ENCODE measurements at places on chromosomes 3 and 15. TPM values are rescaled to one million over a fixed set of nuclear protein-coding genes. Genes with fewer than 3 reads are reported as not detected.

DNA sequence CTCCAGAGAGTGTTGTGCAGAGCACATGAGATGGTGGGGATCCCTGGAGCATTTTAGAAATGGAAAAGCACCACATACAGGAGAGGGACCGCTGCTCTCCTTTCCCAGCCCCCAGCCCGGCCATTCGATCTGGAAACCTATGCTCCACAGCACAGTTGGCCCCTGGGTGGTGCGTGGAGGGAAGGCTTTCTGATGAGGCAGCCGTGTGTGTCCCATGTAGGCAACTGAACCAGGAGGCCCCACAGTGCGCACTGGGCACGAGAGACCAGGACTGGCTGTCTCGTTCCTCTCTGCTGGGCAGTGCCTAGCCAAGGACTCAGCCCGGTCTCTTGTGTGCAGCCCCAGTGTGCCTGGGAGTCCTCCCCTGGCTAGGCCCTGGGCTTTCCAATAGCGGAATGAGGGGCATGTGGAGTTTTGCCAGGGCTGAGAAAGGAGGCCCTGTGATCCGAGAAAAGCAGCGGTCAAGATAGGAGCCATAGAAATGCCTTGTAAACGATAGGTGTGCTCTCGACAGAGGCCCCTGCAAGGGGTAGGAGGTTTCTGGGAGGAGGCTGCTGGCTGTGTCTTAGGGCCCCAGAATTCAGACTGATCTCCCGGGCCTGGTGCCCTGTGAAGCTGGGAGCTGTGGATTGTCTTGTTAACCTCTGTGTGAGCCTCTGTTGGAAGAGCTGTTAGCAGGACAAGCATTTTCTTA, 39.0 kb downstream of the CHDH start:
- no peaks in the 10 kb centered on the region for H3K36me3 ChIP-seq
- H3K4me3 ChIP-seq, result no peak overlapping the region
- no peak overlapping the region for H3K27ac ChIP-seq
- no peak for DNase-seq

The FGF12 gene
- 0.97 TPM for total RNA-seq

- H3K36me3 ChIP-seq, result no peaks in the 10 kb centered on the region
- H3K4me3 ChIP-seq, result no peak overlapping the region
- peak overlapping the region; percentile 57 for H3K27ac ChIP-seq
These were observed 225.6 kb upstream of the ATP11B start for GRCh38 chr3:182567700-182568099.

- no peaks in the 10 kb centered on the region for H3K36me3 ChIP-seq
- H3K27ac ChIP-seq, result no peak overlapping the region
- H3K4me1 ChIP-seq, result peaks cover 5% of the 10 kb centered on the region
- no peak for DNase-seq
- H3K27me3 ChIP-seq, result no peaks in the 10 kb centered on the region
These were observed 58.9 kb upstream of the TP63 start for GRCh38 chr3:189572249-189572648.

DNA sequence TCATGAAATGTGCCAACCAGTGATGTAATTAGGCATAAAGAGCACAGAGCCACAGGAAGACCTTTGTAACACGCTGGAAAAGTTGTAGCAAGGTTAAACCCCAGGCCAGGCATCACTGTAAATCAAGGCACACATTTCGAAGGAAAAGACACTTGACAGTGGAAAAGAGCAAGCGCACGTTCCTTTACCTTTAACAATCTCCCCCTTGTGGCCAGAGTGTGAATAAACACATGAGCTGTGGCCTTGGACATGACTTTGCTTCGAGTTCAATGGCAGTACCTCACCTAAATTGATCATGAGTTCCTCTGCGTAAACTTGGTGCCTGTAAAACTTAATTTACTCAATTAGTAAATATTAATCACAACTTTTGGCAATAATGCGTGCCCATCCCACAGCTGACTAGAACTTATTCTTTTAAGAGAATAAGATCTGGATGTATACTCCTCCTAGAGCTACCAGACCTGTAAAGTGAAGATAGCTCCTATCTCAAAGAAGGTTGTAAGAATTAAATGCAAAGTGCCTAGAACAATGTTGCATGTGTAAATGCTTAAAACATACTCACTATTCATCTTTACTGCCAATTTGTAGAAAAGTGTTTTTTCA, 757.0 kb upstream of the NECTIN3 start:
- DNase-seq, result no peak
- H3K27ac ChIP-seq, result no peak overlapping the region
- peaks cover 6% of the 10 kb centered on the region for H3K4me1 ChIP-seq
- H3K27me3 ChIP-seq, result no peaks in the 10 kb centered on the region

GRCh38 chr3:66465587-66465986, 35.2 kb downstream of the LRIG1 start:
- H3K27ac ChIP-seq, result no peak overlapping the region
- peaks cover 2% of the 10 kb centered on the region for H3K4me1 ChIP-seq
- DNase-seq, result no peak
- H3K4me3 ChIP-seq, result no peak overlapping the region
- H3K27me3 ChIP-seq, result peaks cover 27% of the 10 kb centered on the region
- H3K36me3 ChIP-seq, result no peaks in the 10 kb centered on the region

The GNAT1 gene
- total RNA-seq, result 0.27 TPM

DNA sequence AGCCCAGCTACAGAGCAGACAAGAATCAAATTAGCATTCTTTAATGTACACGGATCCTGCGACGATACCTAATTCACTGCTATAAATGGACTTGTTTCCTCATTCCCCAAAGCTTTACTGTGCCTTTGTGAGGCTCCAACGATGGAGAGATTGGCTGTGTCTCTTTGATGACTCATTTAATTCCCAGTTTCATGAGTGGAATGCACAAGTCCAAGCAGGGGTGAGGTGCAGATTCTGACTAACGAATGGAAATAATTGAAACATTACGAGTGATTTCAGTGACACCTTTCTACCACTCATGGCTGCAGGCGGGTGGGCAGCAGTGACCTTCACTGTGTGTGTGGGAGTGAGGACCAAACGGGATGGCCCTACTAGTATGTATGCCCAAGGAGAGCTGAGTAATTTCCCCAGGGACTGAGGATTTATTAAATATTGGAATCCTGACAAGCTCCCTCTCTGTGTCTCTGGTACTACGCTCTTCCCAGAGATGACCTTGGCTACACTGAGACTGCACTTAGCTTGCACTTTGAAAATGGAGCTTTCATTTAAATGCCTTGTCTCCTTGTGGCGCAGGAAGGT, 156.7 kb downstream of the CACNA2D3 start:
- H3K36me3 ChIP-seq, result no peaks in the 10 kb centered on the region
- H3K4me1 ChIP-seq, result no peaks in the 10 kb centered on the region
- no peak overlapping the region for H3K27ac ChIP-seq
- DNase-seq, result no peak

DNA sequence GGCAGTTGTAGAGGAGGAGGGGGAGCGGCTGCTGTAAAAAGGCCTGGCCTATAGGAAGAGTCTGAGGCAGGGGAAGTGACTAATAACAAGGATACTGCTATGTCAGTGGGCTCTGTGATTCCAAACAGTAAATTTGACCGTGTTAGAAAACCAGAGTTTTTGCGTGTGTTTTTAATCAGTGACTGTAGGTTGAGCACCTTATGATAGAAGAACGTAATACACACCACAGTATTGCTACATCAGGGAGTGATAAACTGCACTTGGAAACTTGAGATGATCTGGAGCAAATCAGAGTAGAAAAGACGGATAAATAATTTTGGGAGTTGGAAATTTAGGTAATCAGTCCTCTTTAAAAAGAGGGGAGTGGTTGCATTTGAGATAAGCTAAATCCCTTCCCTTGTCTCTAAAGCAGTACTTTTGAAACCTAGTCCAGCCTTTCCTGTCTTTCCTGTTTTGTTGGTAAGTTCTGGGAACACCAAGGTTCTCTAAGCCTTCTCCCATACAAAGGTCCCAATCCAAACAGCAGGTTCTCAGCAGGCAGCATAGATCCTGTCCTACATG, 130.5 kb upstream of the NR2E3 start:
- no peak for DNase-seq
- no peak overlapping the region for H3K4me3 ChIP-seq
- H3K27ac ChIP-seq, result peak overlapping the region; percentile 86
- H3K27me3 ChIP-seq, result no peaks in the 10 kb centered on the region
- peaks cover 86% of the 10 kb centered on the region for H3K4me1 ChIP-seq
- no peaks in the 10 kb centered on the region for H3K36me3 ChIP-seq

DNA sequence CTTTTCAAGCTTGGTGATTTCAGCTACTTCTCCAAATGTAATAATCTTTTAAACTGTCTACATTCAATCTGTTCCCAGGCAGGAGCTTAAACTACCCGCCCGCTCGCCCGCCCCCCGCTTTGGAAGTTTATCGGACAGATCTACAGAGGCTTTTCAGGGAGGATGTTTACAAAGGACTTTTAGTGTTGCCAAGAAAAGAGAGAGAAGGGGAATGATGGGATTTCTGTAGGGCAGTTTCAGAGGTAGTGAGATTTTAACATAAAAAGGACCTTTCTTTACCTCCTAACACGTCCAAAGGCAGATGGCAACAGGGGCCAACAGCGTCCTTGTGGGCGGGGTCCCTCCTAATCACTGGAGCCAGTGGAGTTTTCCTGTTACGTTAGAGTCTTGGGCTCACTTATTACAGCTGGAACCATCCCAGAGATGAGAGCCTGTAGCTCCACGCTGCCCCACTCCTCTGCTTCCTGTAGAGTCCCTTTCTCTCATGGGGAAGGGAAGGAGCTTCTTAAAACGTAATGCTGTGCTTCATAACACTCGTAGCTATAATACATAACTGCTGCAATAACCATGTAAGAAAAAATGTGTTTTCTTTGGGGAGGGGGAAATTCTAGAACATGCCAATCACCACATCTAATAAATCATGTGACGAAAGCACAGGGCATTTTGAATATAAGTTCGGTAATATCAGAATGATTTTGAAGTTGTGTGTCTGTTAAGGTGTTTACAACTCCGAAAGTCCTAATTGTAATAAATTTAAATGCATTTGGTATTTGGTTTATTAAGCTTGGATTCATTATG, 30.9 kb downstream of the HES1 start:
- H3K27me3 ChIP-seq, result no peaks in the 10 kb centered on the region
- H3K27ac ChIP-seq, result peak overlapping the region; percentile 90
- no peaks in the 10 kb centered on the region for H3K36me3 ChIP-seq
- DNase-seq, result no peak
- peak overlapping the region; percentile 34 for H3K4me3 ChIP-seq

- no peaks in the 10 kb centered on the region for H3K27me3 ChIP-seq
- peaks cover 36% of the 10 kb centered on the region for H3K4me1 ChIP-seq
- H3K27ac ChIP-seq, result peak overlapping the region; percentile 42
- H3K4me3 ChIP-seq, result no peak overlapping the region
These were observed 33.8 kb downstream of the GLCE start for GRCh38 chr15:69194025-69194827.

DNA sequence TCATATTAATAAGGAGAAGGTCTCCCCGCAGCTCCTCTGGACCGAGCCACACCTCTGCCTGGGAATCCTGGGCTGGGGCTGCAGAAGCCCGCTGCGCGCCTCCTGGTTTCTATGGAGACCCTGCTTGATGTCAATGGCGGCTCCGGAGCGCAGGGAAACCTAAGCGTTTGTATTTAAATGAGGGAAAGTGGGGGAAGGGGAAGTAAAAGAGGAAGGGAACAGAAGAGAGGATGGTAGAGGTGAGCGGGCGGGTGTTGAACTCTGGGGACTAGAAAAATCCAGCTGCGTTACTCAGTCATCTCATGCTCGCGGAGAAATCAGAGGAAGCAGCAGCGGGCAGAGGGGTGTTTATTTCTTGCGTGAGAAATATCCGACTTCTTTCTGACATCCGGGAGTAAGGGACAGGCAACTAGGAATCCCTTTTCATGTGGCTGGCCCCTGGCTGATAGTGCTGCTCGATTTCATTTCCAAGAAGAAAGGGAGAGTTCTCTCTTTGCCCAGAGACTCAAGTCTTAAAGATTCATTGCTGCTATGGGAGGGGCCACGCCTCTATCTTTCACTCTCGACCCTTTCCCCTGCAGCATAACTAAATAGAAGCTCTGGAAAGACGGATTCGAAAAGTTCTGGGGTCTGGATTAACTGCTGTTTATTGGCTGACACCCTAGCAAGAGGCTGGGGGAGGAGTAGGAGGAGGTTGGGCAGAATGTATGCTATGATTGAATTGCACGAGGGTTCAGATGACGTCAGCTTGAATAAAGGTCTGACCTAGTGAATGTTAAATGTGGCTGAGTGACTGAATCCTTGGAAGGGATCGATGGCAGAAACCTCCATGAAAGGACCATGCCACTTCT, 110.5 kb upstream of the GAP43 start:
- peaks cover 17% of the 10 kb centered on the region for H3K27me3 ChIP-seq
- no peaks in the 10 kb centered on the region for H3K36me3 ChIP-seq
- peak overlapping the region; percentile 70 for H3K27ac ChIP-seq
- peak overlapping the region; percentile 78 for H3K4me3 ChIP-seq
- H3K4me1 ChIP-seq, result peaks cover 32% of the 10 kb centered on the region

- H3K27me3 ChIP-seq, result no peaks in the 10 kb centered on the region
- no peak overlapping the region for H3K27ac ChIP-seq
- no peak for DNase-seq
- no peak overlapping the region for H3K4me3 ChIP-seq
- H3K36me3 ChIP-seq, result peaks cover 8% of the 10 kb centered on the region
These were observed 63.1 kb downstream of the EIF4E3 start for GRCh38 chr3:71662056-71662455.

- no peaks in the 10 kb centered on the region for H3K27me3 ChIP-seq
- no peak overlapping the region for H3K27ac ChIP-seq
- DNase-seq, result no peak
- H3K36me3 ChIP-seq, result no peaks in the 10 kb centered on the region
- no peak overlapping the region for H3K4me3 ChIP-seq
These were observed 6.2 kb downstream of the ZDHHC3 start for GRCh38 chr3:44969828-44970179.

GRCh38 chr3:181103605-181104004, 114.1 kb upstream of the DNAJC19 start:
- no peaks in the 10 kb centered on the region for H3K4me1 ChIP-seq
- H3K4me3 ChIP-seq, result no peak overlapping the region
- DNase-seq, result no peak

The INSYN1 gene
- 12.7 TPM for total RNA-seq

DNA sequence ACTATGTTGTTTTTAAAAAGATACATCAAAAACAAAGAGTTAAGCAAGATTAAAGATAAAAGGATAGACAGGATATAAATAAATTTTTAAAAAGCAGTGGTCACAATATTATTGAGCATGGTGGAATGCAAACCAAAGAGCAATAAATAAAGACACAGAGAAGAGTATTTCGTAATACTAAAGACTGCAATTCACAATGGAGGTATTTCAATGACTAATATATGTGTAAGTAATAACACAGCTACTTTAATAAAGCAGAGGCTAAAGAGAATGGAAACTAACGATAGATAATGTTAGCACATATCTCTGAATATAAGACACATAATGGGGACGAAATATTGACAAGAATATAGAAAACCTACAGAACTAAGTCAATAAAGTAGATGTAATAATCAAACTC, 219.6 kb downstream of the WDR72 start:
- H3K27ac ChIP-seq, result no peak overlapping the region
- no peak overlapping the region for H3K4me3 ChIP-seq
- no peaks in the 10 kb centered on the region for H3K27me3 ChIP-seq

The ASB7 gene
- 14.4 TPM for total RNA-seq

DNA sequence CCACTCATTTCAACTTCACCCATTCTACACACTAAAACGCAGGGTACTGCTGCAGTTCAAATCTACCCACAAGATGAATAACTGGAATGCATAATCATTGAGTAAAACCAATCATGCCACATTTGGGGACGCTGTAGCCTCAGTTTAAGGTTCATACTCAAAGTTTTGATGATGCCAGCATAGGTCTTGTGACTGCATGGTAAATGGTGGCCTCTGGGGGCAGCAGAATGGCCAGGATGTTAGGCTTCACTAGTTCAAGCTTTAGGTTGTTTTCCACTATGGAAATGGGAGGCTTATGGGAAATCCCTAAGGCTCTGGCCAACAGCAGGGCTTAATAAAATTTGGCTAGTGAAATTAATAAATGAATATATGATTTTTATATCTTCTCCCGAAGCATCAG, 104.3 kb upstream of the TSC22D2 start:
- peaks cover 34% of the 10 kb centered on the region for H3K4me1 ChIP-seq
- H3K4me3 ChIP-seq, result no peak overlapping the region
- H3K36me3 ChIP-seq, result no peaks in the 10 kb centered on the region
- DNase-seq, result no peak
- no peaks in the 10 kb centered on the region for H3K27me3 ChIP-seq
- no peak overlapping the region for H3K27ac ChIP-seq

Data from mesothelial cell of epicardium (in vitro differentiated cells).